Effector CD4-positive, alpha-beta T cell (primary cell): ENCODE measurements at places on chromosomes 3 and 15.

DNA sequence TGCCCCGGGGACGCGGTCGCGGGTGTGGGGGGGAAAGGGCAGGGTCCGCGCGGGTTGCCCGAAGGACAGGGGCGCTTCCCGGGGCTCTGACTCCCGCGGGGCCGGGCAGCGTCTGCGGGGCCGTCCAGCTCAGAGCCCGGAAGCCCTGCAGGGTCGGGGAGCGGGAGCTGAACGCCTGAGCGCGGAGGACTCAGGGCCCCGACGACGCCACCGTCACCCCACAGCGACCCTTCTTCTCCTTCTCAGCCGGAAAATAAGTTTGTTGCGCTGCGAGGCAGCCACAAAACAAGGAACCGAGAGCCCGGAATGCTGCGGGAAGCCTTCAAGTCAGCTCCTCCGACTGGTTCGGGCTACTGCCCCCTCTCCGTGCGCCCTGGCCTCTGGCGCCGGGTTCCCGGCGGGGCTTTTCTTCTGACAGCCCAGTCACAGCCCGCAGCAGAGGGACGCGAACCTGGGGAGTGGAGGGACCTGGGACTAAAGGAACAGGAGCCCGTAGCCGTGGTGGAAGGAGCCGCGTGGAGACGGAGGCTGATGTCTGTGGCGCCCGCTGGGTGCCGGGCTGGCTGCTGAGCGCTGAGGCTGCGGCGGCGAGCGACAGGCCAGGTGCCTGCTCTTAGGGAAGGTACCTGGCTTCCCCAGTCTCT is 484 bp downstream of the CNTN4 start:
- DNase-seq: no peak

GRCh38 chr3:21826416-21826815 is 75.4 kb upstream of the ZNF385D start:
- DNase-seq: no peak

DNA sequence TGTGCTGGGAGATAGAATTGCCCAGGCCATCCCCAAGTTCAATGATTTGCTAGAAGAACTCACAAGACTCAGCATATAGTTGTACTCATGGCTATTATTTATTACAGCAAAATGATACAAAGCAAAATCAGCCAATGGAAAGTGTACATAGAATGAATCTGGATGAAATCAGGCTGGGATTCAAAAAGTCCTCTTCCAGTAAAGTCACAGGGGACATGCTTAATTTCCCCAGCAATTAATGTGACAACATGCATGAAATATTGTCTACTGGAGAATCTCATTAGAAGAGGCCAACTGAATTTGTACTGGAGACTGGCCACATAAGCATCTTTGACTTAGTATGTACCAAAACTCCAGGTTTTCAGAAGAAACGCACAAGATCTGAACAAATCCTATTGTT is 1043.1 kb downstream of the NAALADL2 start:
- DNase-seq: no peak

DNA sequence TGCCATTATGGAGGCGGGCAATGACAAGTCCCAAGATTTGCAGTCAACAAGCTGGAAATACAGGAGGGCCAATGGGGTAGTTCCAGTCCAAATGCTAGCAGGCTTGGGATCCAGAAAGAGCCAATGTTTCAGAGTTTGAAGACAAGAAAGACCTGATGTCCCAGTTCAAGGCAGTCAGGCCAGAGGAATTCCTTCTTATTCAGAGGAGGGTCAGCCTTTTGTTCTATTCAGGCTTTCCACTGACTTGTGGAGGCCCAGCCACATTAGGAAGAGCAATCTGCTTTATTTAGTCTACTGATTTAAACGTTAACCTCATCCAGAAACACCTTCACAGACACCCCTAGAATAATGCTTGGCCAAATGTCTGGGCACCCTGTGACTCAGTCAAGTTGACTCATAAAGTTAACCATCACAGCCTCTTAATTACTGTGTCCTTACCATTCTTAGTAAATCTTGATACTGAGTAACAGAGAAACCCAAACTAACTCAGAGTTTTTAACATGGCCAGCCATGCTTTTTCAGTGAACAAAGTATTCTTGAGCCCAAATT is 50.9 kb upstream of the NPHP3 start:
- DNase-seq: no peak

- no peak for DNase-seq
Observed at GRCh38 chr15:85707519-85708338, 87.0 kb downstream of the KLHL25 start.
